Neuronal stem cell (in vitro differentiated cells): ENCODE measurements at places on chromosomes 3 and 15.

GRCh38 chr3:101643009-101643844 is 33.7 kb downstream of the ZBTB11 start:
- peaks cover 4% of the 10 kb centered on the region for H3K4me1 ChIP-seq
- no peak overlapping the region for H3K27ac ChIP-seq
- no peak overlapping the region for H3K4me3 ChIP-seq
- H3K27me3 ChIP-seq = no peaks in the 10 kb centered on the region

GRCh38 chr15:33201491-33202231 is 7.1 kb upstream of the FMN1 start:
- peak; percentile 65 for DNase-seq
- no peaks in the 10 kb centered on the region for H3K27me3 ChIP-seq
- H3K36me3 ChIP-seq = no peaks in the 10 kb centered on the region

GRCh38 chr15:78223396-78224022 is 10.9 kb downstream of the ACSBG1 start:
- H3K36me3 ChIP-seq = no peaks in the 10 kb centered on the region
- no peaks in the 10 kb centered on the region for H3K27me3 ChIP-seq
- H3K4me3 ChIP-seq = no peak overlapping the region
- no peak for DNase-seq
- no peak overlapping the region for H3K27ac ChIP-seq

- no peaks in the 10 kb centered on the region for H3K4me1 ChIP-seq
- peaks cover 23% of the 10 kb centered on the region for H3K27me3 ChIP-seq
- peak; percentile 45 for DNase-seq
- H3K27ac ChIP-seq = no peak overlapping the region
Observed at GRCh38 chr3:28575100-28575745, 226.6 kb upstream of the AZI2 start.

GRCh38 chr15:33126559-33127290 is 67.8 kb downstream of the FMN1 start:
- H3K4me3 ChIP-seq = no peak overlapping the region
- H3K27me3 ChIP-seq = no peaks in the 10 kb centered on the region
- H3K4me1 ChIP-seq = no peaks in the 10 kb centered on the region
- no peak for DNase-seq

- H3K4me1 ChIP-seq = peaks cover 2% of the 10 kb centered on the region
- H3K27me3 ChIP-seq = no peaks in the 10 kb centered on the region
- DNase-seq = no peak
- no peak overlapping the region for H3K4me3 ChIP-seq
- no peaks in the 10 kb centered on the region for H3K36me3 ChIP-seq
Observed at GRCh38 chr3:14246414-14246813, 67.8 kb downstream of the LSM3 start.

DNA sequence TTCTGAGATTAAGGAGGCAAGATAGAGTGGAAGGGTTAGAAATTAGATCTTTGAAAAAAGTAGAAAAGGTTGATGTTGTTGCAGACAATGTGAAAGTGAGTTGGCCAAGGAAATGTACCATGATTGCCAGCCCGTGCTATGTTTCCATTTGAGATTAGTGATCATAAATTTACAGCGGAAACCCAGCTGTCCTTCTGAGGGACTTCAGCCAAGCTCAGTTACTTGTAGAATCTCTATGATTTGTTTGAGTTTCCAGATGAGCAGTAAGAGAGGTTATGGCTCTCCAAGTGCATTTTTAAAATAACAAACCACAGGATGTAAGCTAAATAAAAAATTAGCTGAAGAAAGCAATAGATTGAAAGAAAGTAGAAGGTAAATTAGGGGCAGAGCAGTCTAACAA is 54.2 kb upstream of the RBMS3 start:
- no peak for DNase-seq
- no peak overlapping the region for H3K27ac ChIP-seq
- H3K27me3 ChIP-seq = no peaks in the 10 kb centered on the region
- H3K36me3 ChIP-seq = no peaks in the 10 kb centered on the region

GRCh38 chr3:124663690-124664089 is 66.6 kb upstream of the UMPS start:
- peaks cover 5% of the 10 kb centered on the region for H3K4me1 ChIP-seq
- H3K27me3 ChIP-seq = no peaks in the 10 kb centered on the region
- H3K4me3 ChIP-seq = no peak overlapping the region
- H3K27ac ChIP-seq = no peak overlapping the region
- no peak for DNase-seq

DNA sequence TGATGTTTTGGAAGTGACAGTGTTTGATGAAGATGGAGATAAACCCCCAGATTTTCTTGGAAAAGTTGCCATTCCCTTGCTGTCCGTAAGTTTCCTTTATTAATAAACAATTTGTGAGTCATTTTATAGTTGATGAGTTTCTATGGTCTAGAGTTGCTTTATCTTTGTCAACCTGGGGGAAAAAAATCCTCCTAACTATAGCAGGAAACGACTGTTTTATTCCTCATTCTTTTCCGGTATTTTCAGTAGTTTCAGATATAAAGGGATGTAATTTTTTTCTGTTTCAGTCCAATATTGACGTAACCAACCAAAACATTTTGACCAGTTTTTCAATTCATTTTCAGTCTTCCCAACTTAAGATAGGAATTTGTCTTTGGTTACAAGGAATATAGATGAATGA is 154.1 kb downstream of the MCTP2 start:
- DNase-seq = no peak
- no peaks in the 10 kb centered on the region for H3K4me1 ChIP-seq
- H3K36me3 ChIP-seq = no peaks in the 10 kb centered on the region
- H3K4me3 ChIP-seq = no peak overlapping the region

GRCh38 chr3:127889976-127890650 is 24.9 kb upstream of the KBTBD12 start:
- peaks cover 2% of the 10 kb centered on the region for H3K4me1 ChIP-seq
- H3K36me3 ChIP-seq = no peaks in the 10 kb centered on the region
- no peak overlapping the region for H3K4me3 ChIP-seq
- no peak for DNase-seq
- no peaks in the 10 kb centered on the region for H3K27me3 ChIP-seq

GRCh38 chr3:57745101-57745500 is 11.0 kb upstream of the SLMAP start:
- no peak overlapping the region for H3K27ac ChIP-seq
- no peak overlapping the region for H3K4me3 ChIP-seq
- H3K27me3 ChIP-seq = no peaks in the 10 kb centered on the region
- no peak for DNase-seq
- no peaks in the 10 kb centered on the region for H3K4me1 ChIP-seq

DNA sequence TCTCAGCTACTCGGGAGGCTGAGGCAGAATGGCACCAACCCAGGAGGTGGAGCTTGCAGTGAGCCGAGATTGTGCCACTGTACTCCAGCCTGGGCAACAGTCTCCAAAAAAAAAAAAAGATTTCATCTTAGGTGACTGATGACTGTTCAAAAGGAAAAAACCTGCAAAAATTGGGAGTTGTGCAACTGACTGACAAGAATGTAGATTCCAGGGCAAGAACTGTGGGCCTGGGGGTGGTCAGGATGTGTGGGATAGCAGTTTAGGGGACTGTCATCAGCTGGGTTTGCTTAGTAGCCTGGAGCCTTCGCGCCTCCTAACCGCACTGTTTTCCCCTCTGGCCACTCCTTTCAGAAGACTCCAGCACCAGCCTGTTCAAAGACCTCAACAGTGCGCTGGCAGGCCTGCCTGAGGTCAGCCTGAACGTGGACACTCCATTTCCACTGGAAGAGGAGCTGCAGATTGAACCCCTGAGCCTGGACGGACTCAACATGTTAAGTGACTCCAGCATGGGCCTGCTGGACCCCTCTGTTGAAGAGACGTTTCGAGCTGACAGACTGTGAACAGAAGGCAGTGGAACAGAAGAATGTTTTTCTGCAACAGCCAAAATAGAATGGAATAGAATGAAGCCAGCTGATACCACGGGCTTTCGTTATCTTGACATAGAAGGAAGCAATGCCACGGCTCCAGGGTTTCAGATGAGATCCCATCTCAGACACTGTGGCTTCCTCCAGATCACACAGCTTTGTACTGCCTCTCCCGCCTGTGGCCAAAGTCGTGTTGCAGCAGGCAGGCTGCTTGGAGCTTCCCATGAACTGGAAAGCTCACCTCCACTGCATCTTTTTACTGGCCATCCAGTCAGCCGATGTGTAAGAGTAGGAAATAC is 75.3 kb upstream of the BLM start:
- H3K27me3 ChIP-seq = no peaks in the 10 kb centered on the region
- H3K36me3 ChIP-seq = peaks cover 9% of the 10 kb centered on the region
- no peak for DNase-seq
- no peak overlapping the region for H3K27ac ChIP-seq
- peaks cover 7% of the 10 kb centered on the region for H3K4me1 ChIP-seq

DNA sequence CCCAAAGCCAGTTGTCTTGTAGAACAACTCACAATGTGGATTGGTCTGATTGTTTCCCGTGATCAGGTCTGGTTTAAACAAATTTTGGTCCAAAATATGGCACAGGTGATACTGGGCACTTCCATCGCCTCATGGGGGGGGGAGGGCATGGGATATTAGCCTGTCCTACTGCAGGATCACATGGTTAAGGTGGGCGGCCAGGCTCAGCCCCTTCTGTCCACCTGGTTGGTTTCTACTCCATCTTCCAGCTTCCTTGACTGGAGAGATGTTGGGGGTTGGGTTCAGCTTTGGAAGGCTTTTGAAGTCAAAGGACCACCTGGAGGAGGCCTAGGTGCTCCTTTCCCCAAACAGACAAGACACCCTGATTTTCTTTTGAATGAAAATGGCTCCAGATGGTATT is 7.2 kb downstream of the KLF13 start:
- H3K27me3 ChIP-seq = no peaks in the 10 kb centered on the region
- H3K27ac ChIP-seq = no peak overlapping the region
- H3K4me3 ChIP-seq = no peak overlapping the region
- peaks cover 8% of the 10 kb centered on the region for H3K4me1 ChIP-seq

DNA sequence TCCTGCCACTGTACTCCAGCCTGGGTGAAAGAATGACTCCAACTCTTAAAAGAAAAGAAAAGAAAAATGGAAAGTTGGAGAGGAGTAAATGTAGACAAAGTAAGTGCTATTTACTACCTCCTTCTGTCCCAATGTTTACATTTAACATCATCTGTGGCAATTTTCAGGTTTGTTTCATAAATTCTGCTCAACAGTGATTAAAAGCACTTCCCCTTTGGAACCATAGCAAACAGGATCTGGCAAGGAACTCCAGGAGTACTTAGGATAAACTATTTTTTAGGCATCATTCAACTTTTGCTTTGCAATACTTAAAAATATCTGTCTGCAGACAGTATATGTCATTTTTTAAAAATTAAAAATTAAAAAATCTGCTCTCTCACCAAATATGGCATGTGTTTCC is 5.5 kb upstream of the CX3CR1 start:
- no peaks in the 10 kb centered on the region for H3K36me3 ChIP-seq
- H3K27ac ChIP-seq = no peak overlapping the region
- H3K4me1 ChIP-seq = no peaks in the 10 kb centered on the region

GRCh38 chr3:166444336-166444735 is 607.1 kb upstream of the BCHE start:
- H3K27ac ChIP-seq = no peak overlapping the region
- H3K4me3 ChIP-seq = no peak overlapping the region
- H3K36me3 ChIP-seq = no peaks in the 10 kb centered on the region
- H3K4me1 ChIP-seq = no peaks in the 10 kb centered on the region
- DNase-seq = no peak

DNA sequence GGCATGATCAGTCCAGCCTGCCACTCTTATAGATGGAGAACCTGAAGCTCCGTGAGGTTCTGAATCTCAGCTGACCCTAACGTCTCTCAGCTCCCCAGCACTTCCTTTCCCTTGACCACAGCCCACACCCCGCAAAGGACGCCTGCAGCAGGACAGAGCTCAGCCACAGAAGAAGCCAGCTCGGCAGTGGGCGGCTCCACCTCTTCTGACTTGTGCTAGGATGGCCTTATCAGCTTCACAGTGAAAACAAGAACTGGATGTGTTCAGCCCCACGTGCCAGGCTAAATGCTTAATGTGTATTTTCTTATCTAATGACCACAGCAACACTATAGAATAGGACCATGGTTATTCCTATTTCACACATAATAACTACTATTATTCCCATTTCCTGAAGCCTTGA is 127.6 kb downstream of the ARNT2 start:
- DNase-seq = no peak
- peaks cover 61% of the 10 kb centered on the region for H3K36me3 ChIP-seq
- no peaks in the 10 kb centered on the region for H3K27me3 ChIP-seq
- no peak overlapping the region for H3K27ac ChIP-seq
- no peak overlapping the region for H3K4me3 ChIP-seq
- H3K4me1 ChIP-seq = no peaks in the 10 kb centered on the region

GRCh38 chr3:131480116-131480515 is 22.7 kb downstream of the MRPL3 start:
- H3K36me3 ChIP-seq = peaks cover 83% of the 10 kb centered on the region
- no peaks in the 10 kb centered on the region for H3K4me1 ChIP-seq
- H3K4me3 ChIP-seq = no peak overlapping the region
- no peak overlapping the region for H3K27ac ChIP-seq
- no peak for DNase-seq
- no peaks in the 10 kb centered on the region for H3K27me3 ChIP-seq

DNA sequence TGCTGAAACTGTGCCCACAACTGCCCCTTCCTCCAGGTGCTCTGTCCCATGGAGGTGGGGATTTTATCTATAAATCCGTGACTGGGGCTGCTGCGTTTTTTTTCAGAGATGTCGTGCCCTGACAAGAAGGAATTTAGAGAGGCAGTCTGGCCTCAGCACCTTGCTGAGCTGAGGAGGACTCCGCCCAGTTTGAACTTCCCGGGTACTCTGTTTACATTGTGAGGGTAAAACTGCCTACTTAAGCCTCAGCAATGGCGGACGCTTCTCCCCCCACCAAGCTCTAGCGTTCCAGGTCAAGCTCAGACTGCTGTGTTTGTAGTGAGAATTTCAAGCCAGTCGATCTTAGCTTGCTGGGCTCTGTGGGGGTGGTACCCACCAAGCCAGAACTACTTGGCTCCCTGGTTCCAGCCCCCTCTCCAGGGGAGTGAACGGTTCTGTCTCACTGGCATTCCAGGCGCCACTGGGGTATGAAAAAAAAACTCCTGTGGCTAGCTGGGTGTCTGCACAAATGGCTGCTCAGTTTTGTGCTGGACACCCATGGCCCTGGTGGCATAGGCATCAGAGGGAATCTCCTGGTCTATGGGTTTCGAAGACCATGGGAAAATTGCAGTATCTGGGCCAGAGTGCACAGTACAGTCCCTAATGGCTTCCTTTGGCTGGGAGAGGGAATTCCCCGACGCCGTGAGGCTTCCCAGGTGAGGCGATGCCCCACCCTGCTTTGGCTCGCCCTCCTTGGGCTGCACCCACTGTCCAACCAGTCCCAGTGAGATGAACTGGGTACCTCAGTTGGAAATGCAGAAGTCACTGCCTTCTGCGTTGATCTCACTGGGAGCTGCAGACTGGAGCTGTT is 68.5 kb upstream of the SGO1 start:
- no peak for DNase-seq
- H3K36me3 ChIP-seq = no peaks in the 10 kb centered on the region
- peaks cover 1% of the 10 kb centered on the region for H3K4me1 ChIP-seq
- H3K4me3 ChIP-seq = no peak overlapping the region
- H3K27me3 ChIP-seq = no peaks in the 10 kb centered on the region

- no peak overlapping the region for H3K27ac ChIP-seq
- H3K36me3 ChIP-seq = no peaks in the 10 kb centered on the region
- peak; percentile 71 for DNase-seq
Observed at GRCh38 chr3:32175607-32176197, 62.8 kb upstream of the CMTM8 start.
